ENCODE measurements at places on chromosomes 16 and 17. TPM values are rescaled to one million over a fixed set of nuclear protein-coding genes. Genes with fewer than 3 reads are reported as not detected.
A peak's percentile ranks its signal among the peaks of the same experiment; 100 is the strongest.

The PLD6 gene
- total RNA-seq: 2.8 TPM

The C17orf107 gene
- 7.7 TPM for total RNA-seq

The MVP gene
- 42.7 TPM for total RNA-seq

The TP53TG3B gene
- total RNA-seq: not detected

The TPSG1 gene
- total RNA-seq: not detected

The SLFN11 gene
- total RNA-seq: 47.3 TPM

The PTGES3L gene
- total RNA-seq: 6.8 TPM

The COX10 gene
- total RNA-seq: 13.4 TPM

The DHX58 gene
- total RNA-seq: 7.6 TPM

The PCGF2 gene
- 8.2 TPM for total RNA-seq

The NPIPB13 gene
- 3.8 TPM for total RNA-seq

GRCh38 chr17:64081802-64082799 is 47.8 kb downstream of the ERN1 start:
- DNase-seq: no peak

- DNase-seq: peak; percentile 93
Observed at GRCh38 chr17:55607731-55608341, 96.6 kb upstream of the SMIM36 start.

GRCh38 chr17:13593757-13594156 is 8.0 kb downstream of the HS3ST3A1 start:
- no peak for DNase-seq

DNA sequence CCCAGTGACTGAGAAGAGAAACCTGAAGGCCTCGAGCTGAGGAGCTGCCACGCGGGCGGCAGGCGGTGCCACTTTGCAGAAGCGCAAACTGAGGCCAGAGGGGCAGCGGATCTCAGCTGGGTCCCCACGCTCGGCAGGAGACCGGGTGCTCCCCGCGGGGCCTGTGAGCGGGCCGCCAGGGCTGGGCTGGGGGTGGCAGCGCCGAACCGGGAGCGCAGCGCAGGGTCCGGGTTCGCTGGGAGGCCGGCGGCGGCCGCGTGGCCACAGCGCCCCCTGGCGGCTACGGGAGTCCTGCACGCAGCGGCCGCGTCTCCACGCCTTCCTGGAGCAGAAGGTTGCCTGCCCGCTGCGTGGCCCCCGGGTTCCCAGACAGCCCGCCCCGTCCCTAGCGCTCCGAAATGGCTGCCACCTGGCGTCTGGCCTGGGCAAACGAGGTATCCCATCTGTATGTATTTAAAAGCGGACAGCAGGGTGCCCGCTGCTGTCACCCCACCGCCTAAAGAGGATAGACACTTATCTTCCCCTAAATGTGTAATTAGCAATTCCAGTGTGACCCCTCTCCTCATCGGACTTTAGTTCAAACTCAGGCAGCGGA is 96.1 kb upstream of the CDH5 start:
- no peak for DNase-seq

GRCh38 chr17:47717261-47717697 is 15.8 kb upstream of the TBX21 start:
- DNase-seq: no peak

DNA sequence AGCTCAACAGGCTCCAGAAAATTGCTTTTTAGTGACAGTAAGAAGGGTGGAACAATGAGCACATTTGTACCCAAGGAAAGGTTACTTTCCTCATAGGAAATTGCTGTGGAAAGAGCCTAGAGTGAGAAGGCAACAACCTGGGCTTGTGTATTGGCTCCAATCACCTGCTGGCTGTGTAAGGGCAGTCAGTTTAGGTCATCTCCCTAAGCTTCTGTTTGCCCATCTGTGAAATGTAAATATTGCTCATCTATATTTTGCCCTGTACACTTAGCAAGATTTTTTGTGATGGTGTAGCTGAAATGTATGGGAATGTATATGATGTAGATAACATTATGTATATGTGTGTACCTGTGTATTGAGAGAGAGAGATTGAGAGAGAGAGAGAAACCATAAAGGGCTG is 225.2 kb upstream of the MPHOSPH6 start:
- no peak for DNase-seq

DNA sequence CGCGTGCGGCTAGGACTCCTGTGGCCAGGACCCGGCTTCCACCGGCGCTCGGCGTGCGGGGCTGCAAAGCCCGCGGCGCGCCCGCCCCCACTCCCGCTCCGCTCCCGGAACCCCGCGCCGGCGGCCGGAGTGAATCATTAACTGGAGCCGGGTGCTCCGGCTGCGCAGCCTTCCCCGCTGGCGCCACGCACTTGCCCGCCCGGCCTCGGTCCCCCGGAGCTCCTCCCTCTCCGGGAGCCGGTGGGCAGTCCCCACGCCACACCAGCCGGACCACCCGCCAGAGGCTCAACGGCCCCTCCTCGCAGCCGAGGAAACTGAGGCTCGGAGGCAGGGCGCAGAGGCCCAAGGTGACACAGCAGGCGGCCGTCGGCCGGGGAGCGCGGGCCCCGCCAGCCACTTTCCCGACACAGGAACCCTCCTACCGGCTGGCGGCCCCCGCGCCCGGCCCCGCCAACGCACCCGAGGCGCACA is 580 bp downstream of the BCAR1 start:
- DNase-seq: no peak

DNA sequence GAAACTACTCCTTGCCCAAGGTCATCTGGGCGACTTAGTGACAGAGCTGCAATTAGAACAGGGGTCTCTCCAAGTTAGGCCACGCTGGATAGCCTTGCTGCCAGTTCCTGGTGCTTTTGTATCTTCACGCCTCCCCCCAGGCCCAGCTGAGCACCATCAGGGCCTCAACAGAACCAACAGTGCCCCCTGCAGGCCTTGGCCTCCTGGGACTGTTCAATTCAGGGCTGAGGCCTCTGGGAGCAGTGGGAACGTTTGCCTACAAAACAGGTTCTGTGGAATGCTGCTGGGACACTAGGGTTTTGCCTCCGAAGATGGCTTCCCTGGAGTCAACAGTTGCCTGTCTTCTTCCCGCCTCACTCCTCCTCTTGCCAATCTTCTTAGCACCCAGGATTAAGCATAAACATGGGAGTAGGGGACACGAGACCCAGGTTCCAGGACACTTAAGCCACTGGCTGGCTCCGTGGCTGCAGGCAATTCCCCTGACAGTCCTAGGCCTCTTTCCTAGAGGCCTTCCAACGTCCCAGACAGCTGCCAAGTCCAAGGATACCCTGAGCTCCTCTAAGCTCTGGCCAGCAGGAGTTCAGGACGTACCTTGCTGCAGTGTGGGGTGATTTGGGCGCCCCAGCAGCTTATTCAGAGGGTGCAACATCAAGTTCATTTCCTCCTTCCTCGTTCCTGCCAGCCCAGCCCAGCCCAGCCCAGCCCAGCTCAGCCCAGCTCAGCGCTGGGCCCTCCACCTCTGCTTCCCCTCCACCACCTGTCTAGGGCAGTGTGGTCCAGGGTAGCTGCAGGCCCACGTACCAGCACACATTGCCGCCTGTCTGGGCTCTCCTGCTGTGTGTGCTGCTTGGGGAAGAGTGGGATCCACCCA is 246.6 kb upstream of the RPL38 start:
- no peak for DNase-seq

DNA sequence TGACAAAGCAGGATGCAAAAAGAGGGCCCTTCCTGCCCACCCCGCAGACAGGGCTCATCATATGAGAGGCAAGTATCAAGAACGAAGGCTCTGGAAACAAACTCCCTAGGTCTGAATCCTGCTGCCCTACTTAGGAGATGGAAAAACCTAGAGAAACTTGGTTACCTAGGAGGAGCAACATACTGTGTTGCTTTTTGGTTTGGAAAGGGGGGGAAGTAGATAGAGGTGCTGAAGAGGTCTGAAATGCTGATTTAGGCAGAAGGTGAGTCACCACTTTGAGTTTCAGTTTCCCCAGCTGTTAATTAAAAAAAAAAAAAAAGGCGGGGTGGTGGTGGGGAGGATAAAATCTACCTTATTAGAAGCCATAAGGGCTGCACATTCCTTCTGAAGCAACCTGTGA is 1.5 kb downstream of the N4BP1 start:
- no peak for DNase-seq

DNA sequence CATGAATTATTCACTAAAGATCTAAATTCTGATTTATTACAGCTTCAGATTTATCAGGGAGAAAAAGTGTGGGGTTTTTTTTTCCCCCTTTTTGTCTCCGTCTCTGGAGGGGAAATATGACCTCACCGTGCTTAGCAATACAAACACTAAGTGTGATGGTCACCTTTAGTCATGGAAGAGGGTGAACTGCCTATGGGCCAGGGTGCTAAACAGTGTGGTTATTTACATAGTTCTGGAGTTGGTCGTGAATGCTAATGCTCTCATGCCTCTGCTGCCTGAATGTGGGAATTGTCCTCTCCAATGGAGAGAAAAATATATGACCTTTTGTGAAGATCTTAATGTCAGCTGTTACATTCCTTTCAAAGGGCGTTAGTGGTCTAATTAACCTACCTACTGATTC is 44.8 kb upstream of the MSI2 start:
- no peak for DNase-seq

DNA sequence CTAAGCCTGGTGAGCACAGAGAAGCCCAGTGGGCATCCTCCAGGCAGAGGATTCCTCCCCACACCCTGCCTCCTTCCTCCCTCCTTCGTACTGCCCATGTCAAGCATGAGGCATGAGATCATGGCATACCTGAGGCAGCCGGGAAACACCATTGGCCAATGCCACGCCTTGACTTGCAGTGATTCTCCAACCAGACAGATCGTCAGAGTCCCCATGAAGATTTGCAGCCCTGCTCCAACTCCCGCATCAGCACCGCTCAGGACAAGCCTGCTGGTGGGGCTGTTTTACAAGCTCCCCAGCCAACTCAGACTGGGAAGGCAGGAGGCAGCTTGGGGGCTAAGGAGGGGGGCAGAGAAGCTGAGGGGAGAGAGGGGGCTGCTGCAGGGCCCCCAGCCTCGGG is 2.9 kb upstream of the KRT16 start:
- DNase-seq: no peak

- DNase-seq: no peak
Observed at GRCh38 chr17:81221842-81222619, 734 bp downstream of the CEP131 start.

DNA sequence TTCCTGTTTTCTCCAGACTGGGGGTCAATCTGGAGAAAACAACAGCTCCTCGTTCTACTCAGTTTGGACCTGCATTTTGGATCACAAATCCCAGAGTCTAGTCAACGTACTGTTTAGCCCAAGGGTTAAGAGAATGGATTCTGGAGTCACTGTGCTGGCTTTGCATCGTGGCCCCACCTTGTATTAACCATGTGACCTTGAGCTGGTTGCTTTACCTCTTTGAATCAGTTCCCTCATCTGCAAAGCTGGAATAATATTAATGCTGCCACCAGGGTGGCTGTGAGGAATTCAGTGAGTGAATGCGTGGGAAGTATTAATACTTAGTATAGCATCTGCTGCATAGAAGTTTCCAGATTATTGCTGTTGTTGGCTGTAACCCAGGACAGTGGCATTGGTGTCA is 11.3 kb upstream of the DHRS7C start:
- DNase-seq: no peak
